ENCODE measurements at places on chromosomes 13 and 19. TPM values are rescaled to one million over a fixed set of nuclear protein-coding genes. Genes with fewer than 3 reads are reported as not detected.

Gene MAN2B1
- total RNA-seq, result 27.7 TPM

Gene SIGLEC5
- total RNA-seq, result not detected

Gene LILRB5
- total RNA-seq, result not detected

Gene PCDH20
- total RNA-seq, result 4.5 TPM

DNA sequence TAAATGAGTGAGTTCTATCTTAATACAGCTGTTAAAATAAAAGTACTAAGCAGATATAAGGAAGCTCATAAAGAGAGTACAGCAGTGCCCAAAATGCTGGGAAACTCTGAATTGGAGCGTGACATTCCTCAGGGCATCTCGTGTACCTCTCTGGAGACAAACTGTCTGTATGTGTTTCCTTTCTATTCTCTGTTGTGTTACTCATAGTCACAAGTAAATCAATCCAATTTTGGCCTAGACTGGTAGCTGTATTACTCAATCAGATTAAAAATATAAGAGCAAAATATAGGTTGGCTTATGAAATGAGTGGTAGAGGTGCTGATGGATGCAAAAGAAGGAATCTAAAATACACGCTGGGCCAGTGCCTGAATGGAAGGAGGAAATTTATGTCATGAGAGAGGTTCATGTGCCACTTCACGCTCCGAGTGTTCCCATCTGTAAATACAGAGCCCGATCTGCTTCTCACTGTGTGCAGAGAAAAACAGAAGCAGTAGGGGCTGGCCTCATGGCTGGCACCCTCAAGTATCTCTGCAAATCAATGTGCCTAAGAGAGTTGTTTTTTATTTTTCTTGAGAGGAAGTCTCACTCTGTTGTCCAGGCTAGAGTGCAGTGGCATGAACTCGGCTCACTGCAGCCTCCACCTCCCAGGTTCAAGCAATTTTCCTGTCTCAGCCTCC lies 58.7 kb upstream of the RGCC start:
- no peak for DNase-seq

Data from NCI-H460 (cell line).